Nephron progenitor cell (in vitro differentiated cells): ENCODE measurements at places on chromosomes 3 and 15.

- peak; percentile 37 for DNase-seq
Observed at GRCh38 chr3:194640829-194641228, 7.6 kb upstream of the TMEM44 start.

- DNase-seq: no peak
Observed at GRCh38 chr3:185763347-185764005, 61.4 kb downstream of the IGF2BP2 start.

GRCh38 chr3:98786364-98787006, 23.3 kb downstream of the ST3GAL6 start:
- DNase-seq: no peak

DNA sequence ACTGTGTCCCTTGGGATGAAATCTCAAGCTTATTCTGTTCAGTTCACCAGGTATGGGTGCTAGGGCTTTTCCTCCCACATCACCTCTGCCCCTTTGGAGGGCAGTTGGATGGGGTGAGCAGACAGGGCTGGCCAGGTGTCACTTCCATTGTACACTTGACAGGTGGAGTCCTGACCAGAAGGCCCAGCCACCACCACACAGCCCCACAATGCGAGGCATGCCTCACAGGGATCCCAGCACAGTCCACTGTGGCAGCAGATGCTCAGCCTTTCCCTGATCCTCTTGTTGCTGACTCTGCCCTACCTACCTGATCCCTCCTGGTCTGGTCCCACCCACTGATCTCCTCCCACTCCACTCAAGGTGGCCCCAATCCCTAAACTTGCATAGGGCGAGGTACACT, 88.2 kb downstream of the ANP32A start:
- DNase-seq: no peak

DNA sequence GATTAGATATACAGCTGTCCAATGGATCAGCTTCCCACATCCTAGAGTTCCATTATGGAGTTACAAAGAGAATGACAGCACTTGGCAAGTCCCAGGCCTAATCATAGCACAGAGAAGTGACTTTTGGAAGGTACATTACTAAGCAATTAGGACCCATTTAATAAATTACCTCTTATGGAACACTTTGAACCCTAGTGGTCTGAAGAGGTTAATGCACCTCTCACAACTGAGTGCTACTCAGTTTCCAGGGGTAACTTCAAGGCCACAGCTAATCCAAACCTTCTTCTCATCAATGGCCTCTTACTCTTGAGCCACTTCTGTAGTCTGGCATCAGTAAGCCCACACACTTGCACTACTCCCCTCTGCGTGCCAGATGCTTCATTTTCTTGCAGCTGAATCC, 34.9 kb upstream of the MEIS2 start:
- DNase-seq: no peak

DNA sequence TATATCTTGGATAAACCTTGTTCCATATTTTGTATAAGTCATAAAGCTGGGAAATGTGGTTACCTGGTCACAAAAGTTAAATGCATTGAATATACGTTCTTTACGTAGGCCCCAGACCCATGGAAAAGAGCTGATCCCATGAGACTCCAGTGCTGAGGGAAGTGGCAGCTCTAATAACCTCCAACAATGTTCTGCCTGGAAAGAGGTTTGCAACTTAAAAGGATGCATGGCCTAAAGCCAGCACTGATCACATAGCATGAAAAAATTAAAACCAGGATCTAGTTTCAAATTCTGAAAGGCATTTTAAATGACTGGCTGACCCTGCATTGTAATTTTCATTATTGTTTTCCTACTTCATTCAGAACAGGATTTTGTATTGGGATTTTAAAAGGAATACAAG, 27.9 kb upstream of the STRIT1 start:
- DNase-seq: no peak

DNA sequence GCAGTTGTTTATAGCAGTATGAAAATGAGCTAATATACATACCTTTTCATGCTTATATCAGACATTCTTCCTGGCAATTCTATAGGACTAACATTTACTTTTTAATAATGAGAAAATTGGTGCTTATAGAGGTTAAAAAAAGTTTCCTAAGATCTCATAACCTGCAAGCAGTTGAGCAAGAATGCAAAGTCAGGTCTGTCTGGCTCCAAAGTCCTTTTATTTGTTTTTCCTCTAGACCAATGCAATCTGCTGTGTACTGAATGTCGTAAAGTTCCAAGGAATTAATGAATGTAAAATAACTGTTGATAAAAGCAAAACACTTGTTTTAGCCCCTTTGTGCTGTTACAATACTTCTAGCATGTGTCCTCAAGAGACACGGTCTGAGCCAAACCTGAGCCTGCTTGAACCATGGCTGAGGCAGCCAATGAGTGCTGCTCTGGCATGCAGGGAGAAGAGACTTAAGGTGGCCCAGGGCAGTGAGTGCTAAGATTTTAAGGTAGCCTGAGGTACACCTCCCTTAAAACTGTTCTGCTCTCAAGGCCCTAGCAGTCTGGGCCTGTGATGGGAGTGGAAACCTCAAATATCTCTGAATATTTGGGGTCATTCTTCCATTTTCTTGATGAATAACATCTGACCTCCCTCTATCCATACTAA, 555.1 kb upstream of the NAALADL2 start:
- DNase-seq: no peak

- no peak for DNase-seq
Observed at GRCh38 chr15:28904541-28905315, 19.0 kb downstream of the APBA2 start.

DNA sequence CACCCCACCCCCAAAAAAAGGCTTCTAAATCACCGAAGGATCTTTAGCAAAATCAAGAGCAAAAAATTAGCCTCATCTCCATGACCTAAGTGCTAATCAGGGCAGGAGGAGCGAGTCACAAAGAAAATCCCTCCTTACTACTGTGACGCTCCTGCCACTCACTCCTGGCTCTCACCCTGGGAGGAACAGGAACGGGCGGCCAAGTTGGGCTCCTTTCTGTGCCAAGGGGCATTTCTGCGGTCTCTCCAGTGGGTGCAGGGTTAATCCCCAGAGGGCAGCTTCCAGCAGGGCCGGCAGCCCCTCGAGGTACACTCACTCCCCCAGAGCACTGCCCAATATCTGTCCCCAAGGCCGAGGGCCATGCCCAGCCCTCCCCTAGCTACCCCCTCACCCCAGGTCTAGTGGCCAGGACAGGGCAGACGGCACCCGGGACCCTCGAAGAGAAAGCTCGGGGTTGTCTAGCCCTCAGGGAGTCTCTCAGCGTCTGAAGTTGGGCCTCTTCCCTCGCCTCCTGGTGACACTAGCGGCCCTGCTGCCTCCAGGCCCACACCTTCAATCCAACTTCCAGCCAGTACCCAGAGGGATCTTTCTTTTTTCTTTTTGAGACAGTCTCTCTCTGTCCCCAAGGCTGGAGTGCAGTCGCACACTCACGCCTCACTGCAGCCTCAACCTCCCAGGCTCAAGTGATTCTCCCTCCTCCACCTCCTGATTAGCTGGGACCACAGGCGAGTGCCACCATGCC, 706 bp downstream of the CAV3 start:
- DNase-seq: no peak

GRCh38 chr3:55427739-55428138, 59.4 kb downstream of the WNT5A start:
- DNase-seq: no peak

DNA sequence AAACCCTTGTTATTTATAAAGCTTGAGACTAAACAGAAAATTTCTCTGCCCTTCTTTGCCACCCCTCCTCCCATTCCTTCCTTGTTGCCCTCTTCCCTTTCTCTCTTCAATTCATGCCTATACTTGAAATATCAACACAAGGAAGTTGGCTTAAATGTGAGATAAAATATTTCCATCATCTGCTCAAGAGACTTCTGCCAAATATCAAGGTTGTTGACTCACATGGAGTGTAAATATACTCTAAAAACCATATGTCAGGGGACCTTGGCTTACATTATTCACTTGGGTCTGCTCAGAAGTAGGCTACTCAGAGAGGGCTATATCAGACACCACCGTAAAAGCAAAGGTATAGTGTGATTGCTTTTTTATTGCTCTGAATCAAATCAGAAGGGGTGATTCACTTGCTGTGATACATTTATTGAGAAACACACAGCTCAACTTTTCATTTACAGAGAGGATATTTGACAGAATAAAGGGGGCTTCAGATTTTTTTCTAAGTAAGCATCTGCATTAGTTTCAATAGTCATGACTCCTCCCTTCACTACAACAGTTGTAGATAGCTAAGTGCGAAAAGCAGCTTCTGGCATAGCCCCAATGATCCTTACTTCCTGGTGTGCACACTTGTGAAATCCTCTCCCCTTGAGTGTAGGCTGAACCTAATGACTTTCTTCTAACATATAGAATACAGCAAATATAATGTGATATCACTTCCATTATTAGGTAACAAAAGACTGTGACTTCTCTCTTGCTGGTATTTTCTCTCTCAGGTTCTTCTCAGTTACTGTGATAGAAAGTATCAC, 386.2 kb downstream of the EFHB start:
- no peak for DNase-seq

DNA sequence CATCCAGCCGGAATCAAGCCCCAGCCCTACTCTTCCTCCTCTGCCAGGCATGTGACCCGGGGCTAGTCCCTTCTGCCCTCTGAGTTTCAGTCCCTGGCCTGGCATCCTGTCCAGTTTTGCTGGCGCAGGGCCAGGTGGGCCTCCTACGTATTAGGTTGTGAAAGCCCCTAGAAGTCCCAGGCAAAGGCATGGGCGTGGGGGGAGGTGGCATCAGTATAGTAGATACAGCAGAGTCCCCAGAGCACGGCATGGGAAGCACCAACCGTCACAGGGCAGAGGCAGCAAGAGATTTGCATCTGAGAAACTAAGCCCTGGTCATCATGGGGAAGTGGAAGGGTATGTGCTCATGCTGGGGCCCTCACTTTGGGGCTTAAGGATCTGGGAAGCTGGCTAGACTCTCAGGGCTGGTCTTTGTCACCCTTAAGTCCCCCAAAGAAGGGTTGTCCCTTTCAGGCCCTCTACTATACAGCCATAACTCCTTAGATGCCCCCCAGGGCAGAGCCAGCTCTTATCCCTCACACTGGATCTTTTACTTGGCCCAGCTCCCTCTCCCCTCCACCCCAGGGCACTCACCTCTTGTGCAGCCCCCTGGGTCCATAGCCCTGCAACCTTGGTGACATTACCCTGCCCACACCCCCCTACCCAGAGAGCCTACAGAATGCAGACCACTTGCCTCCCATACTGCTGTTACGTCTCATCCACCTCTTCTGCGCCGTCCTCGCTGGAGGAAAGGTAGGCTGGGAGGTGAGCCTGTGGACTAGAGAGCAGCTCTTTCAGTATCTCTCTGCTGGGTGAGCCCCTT, 11.3 kb downstream of the NBEAL2 start:
- DNase-seq: no peak

- no peak for DNase-seq
Observed at GRCh38 chr3:159668990-159669476, 319.6 kb upstream of the IL12A start.

GRCh38 chr15:99925661-99926461, 192.6 kb upstream of the LYSMD4 start:
- DNase-seq: peak; percentile 41

DNA sequence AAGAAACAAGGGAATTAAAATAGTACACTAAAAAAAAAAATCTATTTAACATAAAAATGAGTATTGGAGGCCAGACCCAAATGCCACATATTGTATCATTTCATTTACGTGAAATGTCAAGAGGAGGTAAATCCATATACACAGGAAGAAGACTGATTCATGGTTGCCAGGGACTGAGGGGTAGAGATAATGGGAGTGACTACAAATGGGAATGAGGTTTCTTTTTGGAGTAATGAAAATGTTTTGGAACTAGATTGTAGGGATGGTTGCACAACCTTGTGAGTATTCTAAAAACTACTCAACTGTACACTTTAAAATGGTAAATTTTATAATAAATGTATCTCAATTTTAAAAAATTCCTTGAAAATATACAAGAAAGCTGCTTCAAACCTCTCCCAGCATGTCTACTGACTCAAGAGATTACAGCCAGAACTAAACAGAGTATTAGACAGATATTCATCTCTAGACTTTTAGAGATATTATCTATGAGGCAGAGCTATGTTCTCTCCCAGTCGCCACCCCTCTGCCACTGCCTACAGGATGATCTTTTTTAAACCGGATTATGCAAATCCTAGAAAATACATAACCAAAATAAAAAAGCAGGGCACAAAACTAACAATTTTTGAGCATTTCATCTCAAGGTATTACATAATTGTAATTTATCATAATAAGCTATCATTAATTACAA, 6.2 kb downstream of the HLTF start:
- no peak for DNase-seq

- DNase-seq: no peak
Observed at GRCh38 chr3:137191133-137191923, 233.5 kb downstream of the IL20RB start.
